ENCODE measurements at places on chromosomes 2 and 18.
A peak's percentile ranks its signal among the peaks of the same experiment; 100 is the strongest.

GRCh38 chr2:73070643-73071359 is 711 bp downstream of the SFXN5 start:
- no peak for DNase-seq

- no peak for DNase-seq
Observed at GRCh38 chr18:74497778-74498177, 1.6 kb downstream of the CNDP2 start.

GRCh38 chr18:693466-694187 is 18.8 kb downstream of the ENOSF1 start:
- no peak for DNase-seq

- no peak for DNase-seq
Observed at GRCh38 chr2:168114619-168115018, 132.8 kb downstream of the STK39 start.

GRCh38 chr2:9017411-9017810 is 13.9 kb upstream of the MBOAT2 start:
- DNase-seq = no peak

DNA sequence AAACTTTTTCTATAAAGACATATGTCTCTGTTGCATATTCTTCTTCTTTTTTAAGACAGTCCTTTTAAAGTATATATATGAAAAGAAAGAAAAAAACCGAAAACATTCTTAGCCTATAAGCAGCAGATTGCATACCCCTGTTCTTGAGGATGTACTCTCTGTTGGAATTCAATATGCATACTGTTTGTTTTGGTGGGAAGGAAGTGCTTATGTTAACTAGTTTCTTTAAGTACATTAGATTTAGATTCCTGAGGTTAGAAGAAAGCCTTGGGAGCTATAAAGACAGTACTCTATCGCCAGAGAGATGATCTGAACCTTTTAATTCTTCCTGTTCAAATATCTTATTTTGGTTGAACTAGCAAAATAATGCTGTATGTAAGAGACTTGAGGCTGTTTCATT is 46.8 kb upstream of the TBR1 start:
- DNase-seq = no peak

- peak; percentile 92 for DNase-seq
Observed at GRCh38 chr2:145484448-145485097, 964.7 kb upstream of the ZEB2 start.

GRCh38 chr18:712401-713134 is at the start of gene ENOSF1:
TSS of gene ENOSF1 (minus strand) at chr18:712630. CDS start at chr18:712587, 43 bp downstream.
- DNase-seq = peak; percentile 79

Data from fibroblast of mammary gland (primary cell).